A673 (cell line): ENCODE measurements at places on chromosomes 13 and 19. TPM values are rescaled to one million over a fixed set of nuclear protein-coding genes. Genes with fewer than 3 reads are reported as not detected.

DNA sequence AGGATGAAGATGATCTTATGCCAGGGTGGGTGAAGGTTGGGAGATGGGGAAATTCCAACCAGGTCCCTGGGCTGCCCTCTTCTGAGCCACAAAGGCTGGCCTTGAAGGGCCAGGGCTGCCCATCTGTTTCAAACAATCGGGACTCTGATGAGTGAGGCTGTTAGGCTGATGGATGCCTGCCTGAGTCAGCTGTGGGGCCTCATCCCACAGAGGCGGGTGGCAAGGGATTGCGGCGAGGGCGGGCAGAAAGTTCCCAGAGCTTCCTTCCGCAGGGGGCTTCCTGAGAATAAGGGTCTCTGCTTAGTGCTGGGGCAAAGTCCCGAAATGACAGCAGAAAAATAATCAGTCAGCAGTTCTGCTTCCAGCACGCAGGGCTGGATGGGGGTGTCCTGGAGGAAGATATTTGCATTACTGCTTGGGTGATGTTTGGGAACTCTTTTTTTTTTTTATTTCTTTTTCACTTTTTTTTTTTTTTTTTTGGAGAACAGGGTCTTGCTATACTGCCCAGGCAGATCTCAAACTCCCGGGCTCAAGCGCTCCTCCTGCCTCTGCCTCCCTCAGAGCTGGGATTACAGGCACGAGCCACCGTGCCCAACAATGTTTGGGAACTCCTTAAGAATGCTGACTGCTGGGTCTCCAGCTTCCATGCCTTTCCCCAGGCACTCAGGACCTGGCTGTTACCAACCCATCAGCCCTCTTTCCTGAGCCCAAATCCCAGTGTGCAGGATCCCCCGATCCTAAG lies 14.1 kb downstream of the SH3GL1 start:
- DNase-seq, result no peak
- H3K36me3 ChIP-seq, result no peaks in the 10 kb centered on the region
- H3K27ac ChIP-seq, result peak overlapping the region; percentile 58

GRCh38 chr19:10145031-10145430 lies 25.3 kb upstream of the EIF3G start:
- no peaks in the 10 kb centered on the region for H3K4me1 ChIP-seq
- H3K27me3 ChIP-seq, result no peaks in the 10 kb centered on the region
- H3K36me3 ChIP-seq, result peaks cover 94% of the 10 kb centered on the region

DNA sequence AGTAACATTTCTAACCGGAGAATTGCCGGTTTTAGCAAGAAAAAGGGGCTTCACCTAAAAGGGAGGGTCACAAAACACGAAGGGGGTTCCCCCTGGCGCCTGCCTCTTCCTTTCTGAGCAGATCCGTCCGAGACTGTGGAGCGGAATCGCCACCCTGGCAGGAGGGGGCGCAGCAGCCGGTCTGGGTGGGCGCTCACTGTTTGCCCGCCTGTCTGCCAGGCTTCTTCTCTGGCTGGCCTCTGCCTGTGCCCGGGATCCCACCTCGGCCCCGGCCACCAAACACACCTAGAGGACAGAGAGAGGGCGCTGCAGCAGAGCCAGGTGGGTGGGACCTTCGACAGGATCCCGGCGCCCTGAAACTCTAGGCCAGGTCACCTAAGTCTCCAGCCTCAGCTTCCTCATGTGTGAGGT lies 15.6 kb downstream of the LSM4 start:
- H3K27me3 ChIP-seq, result no peaks in the 10 kb centered on the region
- peaks cover 17% of the 10 kb centered on the region for H3K4me1 ChIP-seq
- peak overlapping the region; percentile 37 for H3K27ac ChIP-seq
- peaks cover 37% of the 10 kb centered on the region for H3K36me3 ChIP-seq

DNA sequence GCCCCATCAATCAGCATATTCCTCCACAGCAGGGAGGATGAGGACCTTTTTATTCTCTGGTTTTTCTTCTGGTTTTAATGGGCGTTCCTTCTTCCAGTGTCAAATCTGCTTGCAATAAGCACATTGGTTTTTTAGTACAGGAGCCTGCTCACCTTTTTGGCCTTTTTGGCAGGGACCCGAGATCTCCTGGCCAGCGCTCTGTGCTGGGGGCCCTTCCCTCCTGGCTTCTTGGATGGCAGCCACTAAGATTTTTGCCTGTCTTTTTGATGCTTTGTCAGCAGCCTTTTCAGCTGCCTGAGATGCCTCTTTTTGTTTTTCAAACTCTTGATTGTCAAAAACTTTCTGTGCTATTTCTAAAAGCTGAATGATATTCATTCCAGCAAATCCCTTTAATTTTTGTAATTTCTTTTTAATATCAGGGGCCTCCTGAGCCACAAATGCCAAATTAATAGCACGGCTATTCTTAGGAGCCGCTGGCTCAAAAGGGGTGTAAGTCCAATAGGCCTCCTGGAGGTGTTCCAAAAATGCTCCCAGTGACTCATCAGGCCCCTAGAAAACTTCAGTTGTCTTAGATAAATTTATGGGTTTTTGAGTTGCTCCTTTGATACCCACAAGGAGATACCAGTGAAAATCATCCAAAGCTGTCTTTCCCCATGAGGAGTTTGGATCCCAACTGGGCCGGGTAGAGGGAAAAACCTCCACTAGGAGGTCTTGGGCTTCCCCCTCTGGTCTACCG lies 73.0 kb downstream of the ZNF100 start:
- H3K27ac ChIP-seq, result no peak overlapping the region
- no peak for DNase-seq
- H3K4me3 ChIP-seq, result no peak overlapping the region
- H3K27me3 ChIP-seq, result no peaks in the 10 kb centered on the region

POU2F2 gene
- total RNA-seq, result 2.2 and 2.5 TPM in 2 replicates
